ENCODE measurements at places on chromosomes 3 and 15.
A peak's percentile ranks its signal among the peaks of the same experiment; 100 is the strongest.

- DNase-seq: no peak
These were observed 22.9 kb upstream of the TPM1 start for GRCh38 chr15:63019511-63020109.

GRCh38 chr15:50134524-50135024, 15.5 kb upstream of the ATP8B4 start:
- no peak for DNase-seq

DNA sequence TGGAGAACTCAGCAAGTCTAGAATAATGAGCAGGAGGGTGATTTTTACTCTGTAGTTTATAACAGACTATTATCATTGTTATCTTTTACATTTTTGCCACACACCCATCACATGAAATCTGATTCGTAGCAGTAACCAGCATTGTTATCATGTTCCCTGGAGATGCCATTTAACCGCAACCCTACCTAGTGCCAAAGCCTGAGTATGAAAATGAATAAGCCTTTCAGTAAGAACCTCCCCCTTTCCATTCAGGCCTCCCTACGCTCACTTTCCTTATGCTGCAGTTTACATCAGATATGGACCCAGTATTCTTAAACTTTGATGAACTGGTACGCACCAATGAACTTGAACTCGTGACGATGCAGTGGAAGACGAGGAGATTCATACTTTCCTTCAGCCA, 158.7 kb upstream of the SPRED1 start:
- DNase-seq: no peak

DNA sequence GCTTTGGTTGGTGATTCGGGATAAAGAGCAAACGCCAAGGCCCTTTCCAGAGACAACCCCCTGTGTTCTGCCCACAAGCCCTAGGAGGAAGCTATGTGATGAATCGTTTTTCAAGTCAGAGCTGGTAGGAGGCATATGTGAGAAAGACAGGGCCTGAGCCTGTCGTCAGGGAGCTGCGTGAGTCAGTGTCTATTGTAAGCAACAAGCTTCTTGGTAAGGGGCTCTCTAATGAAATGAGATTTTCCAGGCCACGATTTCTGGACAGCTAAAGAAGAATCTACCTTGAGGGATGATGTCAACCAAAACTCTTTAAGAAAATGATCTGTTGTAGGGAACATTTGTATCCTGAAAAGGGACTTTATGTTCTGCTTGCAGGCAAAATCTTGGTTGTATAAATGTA, 318.9 kb upstream of the IL12A start:
- no peak for DNase-seq

DNA sequence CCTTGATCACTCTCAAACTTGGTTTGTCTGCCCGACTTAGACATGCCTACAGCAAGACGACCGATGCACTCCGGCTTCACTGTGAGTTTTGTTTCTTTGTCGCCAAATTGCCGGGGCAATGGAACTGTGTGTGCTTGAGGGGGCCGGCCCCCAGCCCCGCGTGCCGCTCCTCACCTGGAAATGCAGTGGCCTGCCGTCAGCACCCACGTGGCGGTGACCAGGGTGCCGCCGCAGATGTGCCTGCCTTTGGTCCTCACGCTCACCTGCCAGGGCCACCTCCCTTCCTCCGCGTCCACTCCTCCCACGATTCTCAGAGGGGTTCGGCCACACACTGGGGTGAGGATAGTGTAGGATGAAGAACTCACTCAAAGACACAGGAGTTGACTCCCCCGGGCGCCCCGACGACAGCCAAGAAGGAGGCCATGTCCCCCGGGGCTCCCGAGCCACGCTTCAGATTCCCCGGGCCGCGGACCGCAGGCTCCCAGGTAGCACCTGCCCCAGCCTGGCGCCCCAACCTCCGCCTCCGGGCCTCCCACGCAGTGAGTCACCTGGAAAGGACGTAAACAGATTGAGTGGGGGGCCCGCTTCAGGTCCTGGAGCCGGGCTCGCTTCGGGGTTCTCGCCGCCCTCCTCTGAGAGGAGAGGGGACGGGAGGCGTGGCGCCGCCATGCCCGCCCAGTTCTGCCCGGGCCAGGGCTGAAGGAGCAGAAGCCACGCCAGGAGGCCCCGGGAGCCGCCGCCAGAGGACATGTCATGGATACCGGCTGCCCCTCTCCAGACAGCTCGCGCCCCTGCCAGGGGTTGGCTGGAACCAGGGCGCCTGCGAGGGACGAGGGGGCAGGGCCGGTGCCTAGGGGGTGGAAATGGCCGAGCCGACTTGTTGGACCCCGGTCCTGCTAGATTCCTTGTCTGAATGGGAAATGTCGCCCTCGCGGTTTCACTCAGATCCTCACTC, 29.6 kb downstream of the MYL3 start:
- no peak for DNase-seq

- DNase-seq: no peak
These were observed 139.1 kb downstream of the SRGAP3 start for GRCh38 chr3:9110316-9110715.

- DNase-seq: no peak
These were observed at the start of gene PXK for GRCh38 chr3:58332575-58333188. PXK (plus strand) TSS chr3:58332892; CDS start chr3:58332989, 97 bp downstream.

DNA sequence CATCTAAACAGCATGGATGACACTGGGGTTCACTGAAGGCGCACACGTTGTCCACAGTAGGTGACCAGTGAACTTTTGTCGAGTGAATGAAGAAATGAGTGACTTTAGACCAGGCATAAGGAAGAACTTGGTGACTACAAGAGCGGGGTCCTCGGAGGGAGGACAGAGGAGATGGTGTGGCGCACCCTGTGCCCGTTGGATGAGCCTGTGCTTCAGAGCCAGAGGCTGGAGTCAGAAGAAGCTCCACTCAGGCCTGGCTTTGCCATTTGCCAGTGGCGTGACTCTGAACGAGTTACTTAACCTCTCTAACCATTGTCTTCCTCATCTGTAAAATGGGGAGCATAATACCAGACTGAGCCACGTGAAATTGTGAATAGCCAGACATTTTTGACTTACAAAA, 42.2 kb downstream of the MUC4 start:
- no peak for DNase-seq

GRCh38 chr15:57138349-57138788, 219.9 kb downstream of the TCF12 start:
- peak; percentile 67 for DNase-seq

DNA sequence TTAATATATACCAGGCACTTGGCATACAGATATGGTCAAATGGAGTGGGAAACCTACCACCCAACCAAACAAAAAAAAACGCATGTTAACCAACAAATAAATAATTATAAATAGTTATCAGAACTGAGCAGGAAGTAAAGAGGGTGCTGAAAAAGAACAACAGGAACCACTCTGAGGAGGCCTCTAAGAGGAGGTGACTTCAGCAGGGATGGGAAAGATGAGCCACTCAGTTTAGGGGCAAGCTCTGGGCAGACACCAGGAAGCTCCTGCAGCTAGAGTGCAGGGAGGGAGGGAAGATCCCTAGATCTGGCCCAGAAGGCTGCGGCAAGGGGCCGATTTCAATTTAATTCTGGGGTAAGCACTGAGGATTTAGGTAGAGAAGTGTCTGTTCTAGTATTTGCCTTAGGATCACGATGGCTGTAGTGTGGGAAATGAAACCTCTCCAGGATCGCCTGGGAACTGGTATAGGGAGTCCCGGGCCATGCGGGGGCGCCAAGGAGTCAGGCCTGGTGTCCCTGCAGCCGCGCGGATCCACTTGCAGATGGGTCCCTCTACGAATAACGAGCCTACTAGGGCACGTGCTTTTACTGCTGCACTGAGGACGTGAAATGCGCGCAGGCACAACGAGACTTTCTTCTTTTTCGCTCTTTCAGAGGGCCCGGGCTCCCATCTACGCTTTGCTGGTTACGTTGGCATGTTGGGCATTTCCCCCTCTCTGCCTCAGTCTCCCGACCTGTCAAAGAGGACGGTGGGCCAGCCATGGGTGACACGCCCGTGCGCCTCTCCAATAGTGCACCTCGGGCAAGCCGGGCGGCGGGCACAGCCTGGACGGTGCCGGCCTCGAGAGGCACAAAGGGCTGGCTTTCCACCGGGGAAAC, 1.5 kb upstream of the LIMD1 start:
- DNase-seq: peak; percentile 69

Measured in iPS DF 19.7 (cell line).